ENCODE measurements at places on chromosomes 11 and 22.

- DNase-seq, result peak; percentile 36
These were observed 101.9 kb downstream of the MRTFA start for GRCh38 chr22:40534379-40535188.

GRCh38 chr11:92225568-92226330, 1.1 kb downstream of the FAT3 start:
- no peak for DNase-seq

DNA sequence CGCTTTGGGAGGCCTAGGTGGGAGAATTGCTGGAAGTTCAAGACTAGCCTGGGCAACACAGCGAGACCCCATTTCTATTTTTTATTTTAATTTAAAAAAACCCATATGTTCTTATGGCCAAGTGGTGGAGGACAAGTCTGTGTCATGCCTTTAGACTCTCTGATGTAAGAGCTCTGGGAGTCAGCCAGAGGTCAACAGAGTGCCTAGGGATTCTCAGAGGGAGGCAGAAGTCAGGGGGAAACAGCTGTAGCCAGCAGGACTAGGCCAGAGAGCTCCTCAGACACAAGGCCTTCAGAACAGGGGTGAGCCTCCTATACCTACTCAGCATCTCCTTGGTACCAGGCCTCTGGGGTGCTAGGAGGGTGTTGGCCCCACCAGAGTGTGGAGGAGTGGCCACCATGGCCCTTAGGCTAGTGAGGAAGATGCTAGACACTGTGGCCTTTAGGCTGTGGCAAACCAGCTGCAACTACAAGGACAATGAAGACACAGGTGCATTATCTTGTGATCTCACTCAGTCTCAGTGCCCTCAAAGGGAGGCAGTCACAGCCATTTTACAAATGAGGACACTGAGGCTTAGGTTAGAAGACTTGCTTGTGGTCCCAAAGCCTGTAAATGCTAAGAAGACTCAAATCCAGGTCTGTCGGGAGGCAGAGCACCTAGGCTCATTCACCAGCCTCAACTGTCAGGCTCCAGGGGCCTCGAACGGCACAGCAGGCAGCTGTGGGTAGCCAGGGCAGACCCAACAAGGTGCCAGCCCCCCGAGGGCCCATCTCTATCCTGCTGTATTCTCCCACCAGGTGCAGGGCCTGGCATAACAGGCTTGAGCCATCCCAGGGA, 5.0 kb downstream of the ZP1 start:
- DNase-seq, result no peak

DNA sequence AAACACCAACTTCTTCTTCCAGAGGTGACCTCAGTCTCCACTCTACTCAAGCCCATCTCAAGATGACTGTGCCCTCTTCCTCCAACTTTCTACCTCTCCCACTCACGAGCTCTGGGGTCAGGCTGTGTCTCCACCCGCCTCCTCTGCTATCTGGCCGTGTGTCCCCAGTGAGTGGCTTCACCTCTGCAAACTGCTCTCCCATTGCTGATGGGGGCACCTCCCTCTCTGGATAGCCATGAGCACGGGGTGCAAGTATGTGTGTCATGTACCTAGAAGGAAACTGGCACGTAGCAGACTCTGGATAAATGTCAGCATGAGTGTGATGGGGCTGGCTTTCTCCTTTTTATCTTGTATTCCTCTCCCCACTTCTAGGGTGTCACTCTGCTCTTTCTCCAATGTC, 18.3 kb upstream of the RAC2 start:
- DNase-seq, result no peak

GRCh38 chr11:638631-639331, 1.7 kb downstream of the DRD4 start:
- DNase-seq, result no peak

GRCh38 chr11:47264521-47264920, 5.4 kb upstream of the MADD start:
- no peak for DNase-seq

DNA sequence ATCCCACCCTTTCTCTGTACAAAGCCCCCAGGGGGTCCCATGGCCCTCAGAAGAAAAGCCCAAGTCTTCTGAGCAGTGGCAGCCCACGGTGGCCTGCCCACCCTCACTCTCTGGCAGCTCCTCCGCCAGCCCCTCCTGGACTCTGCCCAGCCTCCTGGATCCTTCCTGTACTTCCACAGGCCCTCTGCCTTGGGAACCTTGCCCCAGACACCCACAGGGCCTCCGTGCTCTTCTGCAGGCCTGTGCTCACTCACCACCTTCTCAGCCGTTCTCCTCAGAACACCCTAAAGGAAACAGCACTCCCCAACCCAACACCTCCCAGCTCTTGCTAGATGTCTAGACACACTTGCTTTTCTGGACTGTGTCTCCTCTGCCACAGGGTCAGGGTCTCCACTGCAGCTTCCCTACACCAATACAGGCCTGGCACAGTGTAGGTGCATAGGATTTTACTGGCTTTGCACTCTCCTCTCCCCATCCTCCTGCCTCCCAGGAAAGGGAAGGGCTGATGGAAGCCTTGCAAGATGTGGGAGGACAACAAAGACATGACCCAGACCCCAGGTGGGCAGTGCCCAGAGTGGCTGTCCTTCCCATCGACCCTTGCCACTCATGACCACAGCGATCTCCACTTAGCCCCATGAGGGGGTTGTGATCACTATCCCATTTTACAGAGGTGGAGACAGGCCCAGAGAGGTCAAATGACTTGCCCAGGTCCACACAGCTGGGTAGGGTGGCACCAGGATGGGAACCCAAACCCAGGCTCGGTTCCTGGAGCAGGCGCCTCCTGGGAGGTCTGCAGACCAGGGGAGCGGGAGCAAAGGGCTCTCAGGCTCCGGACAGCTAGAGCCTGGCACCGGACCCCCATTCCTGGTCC, 2.0 kb downstream of the SCARF2 start:
- DNase-seq, result no peak

DNA sequence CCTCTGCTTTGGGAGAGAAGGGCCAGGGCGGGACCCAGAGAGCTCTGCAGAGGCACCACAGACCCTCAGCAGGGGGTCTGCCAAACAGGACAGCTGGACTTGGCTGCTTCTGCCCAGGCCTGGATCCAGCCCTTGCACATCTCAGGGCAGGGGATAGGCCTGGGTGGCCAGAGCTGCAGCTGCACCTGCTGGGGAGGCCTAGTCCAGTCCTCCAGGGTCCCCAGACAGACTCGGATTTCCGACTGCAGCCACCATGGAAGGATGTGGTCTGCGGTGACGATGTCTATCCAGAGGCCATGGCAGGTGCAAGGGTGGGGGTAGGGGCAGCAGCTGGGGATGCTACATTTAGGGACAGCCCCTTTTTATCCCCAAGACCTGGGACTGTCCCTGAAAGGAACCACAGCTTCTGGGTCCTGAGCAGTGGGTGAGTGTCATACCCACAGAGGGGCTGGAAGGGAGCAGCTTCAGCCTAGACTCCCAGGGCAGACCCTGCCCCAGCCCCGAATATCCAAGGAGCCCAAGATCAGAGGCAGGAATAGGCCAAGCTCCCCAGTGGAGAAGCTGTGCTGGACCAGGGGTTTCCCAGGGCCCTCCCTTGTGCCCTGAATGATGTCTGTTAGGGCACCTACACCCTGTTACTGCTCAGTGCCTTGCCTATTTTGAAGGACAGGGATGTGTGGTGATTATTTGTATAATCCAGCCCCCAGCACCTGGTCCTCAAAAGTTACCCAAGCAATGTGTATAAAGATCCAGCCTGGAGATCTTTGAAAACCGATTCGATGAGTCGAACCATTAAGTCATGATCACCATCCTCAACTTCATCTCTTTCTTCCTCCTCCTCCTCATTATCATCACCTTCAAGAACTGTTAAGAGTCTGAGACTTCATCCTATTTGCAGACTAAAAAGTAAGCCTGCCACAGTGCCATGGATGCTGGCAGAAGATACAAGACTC, 2.5 kb upstream of the IGLL5 start:
- DNase-seq, result no peak

DNA sequence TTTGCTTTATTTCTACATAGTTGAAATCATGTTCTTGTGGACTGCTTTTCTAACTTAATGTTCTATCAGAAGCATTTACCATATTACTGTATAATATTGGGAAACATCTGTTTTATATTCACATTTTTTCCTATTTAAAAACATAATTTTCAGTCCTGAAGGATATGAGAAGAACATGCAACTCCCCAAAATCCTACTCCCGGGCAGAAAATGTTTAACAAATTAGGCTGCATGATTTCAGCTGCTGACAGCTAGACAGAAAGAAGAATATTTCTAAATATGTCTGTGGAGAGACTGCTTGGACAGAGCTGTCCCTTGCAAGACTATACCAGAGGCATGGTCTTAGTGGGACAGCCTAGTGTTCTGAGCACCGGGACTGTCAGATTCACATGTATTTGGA, 15.7 kb upstream of the AMPD3 start:
- no peak for DNase-seq

DNA sequence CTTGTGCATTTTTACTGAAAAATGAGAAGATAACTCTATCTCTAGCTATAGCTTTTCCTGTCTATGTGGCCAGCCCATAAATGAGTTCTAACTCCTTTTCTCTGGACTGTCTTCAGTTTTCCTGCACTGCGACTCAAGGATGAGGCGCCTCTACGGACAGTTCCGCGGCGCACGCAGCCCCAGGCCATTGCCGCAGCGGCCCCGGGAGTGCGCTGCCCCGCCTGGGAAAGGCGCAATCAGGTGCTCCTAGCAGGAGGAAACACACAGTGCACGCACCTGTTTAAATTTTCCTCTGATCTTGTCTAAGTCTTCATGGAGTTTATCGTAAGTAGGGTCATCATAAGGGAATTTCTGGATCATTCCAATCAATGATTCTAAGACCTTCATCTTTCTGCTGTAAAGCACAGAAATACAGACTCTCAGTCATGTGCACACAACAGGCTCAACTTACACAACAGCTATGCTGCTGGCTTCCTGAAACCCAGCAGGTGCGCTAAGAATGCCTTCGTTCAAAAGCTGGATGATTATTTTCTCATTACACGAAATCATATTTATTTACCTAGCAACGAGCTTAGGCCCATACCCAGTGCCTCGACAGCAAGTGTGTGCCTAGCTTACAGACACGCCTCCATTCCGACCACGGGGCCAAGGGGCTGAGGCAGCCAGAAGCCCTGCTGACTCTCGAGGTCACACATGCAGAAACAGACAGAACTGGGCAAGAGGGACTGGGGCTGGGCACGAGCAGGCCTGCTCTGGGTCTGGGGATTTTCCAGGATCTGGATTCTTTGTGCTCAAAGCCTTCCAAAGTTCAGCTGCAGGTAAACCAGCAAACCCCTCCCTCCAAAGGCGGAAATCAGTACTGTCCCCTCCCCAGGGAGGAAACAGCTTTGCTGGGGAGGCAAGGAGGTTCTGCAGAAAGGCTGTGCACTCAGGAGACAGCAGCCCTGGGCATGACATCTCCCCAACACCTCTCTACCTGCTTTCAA, 7.2 kb downstream of the LTO1 start:
- DNase-seq, result no peak

DNA sequence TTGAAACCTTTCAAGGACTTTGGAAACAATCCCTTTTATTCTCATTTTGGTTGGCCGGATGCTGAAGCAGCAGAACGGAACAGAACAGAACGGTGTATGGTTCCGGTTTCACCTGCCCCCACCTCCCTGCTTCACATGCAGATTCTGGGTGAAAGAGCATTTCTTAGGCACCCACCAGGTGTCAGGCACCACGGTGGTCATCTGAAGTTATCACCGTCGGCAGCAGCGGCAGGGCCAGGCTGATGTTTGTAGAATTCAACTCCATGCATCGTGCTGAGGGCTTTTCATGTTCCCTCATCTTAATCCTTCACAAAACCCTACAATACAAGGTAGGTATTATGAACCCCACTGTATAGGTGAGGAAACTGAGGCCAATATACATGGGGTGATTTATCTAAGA, 13.6 kb upstream of the PHF21B start:
- DNase-seq, result no peak

DNA sequence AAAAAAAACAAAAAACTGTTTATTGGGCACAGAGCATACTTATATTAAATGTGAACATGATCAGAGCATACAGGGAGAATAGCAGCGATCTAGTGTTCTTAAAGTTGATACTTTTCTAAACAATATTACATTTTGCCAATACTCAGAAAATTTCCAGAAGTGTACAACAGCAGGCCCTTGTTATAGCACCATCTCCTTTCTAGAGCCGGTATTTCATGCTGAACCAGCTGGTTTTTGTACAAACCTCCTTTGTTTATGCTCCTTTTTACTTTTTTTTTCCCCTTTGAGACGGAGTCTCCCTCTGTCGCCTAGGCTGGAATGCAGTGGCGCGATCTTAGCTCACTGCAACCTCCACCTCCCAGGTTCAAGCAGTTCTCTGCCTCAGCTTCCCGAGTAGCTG, 90.7 kb downstream of the PPP6R3 start:
- no peak for DNase-seq

DNA sequence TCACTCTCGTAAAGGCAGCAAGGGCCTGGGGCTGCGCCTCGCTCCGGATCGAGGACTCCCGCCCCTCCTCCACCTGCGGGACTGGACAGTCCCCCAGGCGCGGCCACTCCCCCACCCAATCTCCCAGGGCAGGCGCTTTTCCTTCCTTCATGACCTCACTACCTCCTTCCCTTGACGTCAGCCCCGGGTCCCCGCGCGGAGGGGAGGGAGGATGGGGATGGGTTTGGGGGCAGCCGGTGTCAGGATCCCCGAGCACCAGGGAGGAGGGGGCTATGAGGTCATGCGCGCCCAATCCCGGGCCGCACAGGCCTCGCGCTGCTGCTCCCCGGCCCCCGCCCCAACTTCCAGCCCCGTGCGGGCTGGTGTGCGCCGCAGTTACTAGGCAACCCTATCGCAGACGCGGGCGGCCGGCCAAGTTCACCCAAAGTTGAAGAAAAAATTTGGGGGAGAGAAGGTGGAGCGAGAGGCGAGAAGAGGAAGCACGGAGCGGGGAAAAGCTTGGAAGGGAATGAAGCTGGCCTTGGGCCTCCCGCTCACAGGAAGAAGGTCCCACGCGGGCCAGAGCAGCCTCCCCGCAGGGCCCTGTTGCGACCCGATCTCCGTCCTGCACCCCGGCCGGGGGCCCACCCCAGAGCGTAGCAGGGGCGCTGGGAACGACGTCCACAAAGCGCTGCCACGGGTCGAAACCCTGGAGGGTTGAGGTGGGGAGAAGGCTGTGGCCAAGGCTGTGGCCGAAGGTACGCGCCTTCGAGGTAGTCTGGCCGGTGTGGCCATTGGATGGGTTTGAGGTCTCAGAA, 8.3 kb downstream of the WT1 start:
- no peak for DNase-seq

DNA sequence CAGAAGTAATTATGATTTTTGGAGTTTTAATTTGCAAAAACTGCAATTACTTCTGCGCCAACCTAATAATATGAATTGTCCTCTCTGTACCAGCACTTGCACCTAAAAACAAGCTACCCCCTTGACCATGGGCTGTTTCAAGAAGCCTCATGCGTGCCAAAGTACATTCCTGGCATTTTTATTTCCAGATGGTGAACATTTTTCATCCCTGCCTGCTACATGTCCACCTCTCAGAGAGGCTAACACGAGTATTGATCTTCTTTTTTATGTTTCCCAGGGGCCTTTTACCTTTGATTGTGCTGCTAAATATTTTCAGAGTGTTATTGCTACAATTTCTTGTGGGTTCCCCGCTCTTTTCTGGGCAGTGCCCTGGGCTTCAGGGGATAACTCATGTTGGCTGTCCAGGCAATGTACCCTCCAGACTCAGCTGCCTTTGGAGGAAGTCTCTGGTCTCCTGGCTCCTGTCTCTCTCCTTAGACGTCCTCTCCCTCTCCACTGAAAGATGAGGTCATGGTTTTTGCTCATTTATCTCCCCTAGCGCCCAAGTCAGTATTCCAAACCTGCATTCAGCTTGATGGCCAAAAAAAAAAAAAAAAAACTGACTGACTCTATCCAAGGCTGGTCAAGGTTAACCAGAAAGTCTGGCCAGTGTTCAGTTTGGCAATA, 86.2 kb upstream of the ASPHD2 start:
- DNase-seq, result no peak

GRCh38 chr11:75145196-75145971, 5.5 kb upstream of the SLCO2B1 start:
- no peak for DNase-seq

GRCh38 chr11:33700502-33701271, at the start of gene C11orf91:
TSS of gene C11orf91 (minus strand) at chr11:33700826. CDS start at chr11:33700740, 86 bp downstream.
- peak; percentile 96 for DNase-seq

Measured in kidney tubule cell (primary cell).